ENCODE measurements at places on chromosomes 7 and 10.

GRCh38 chr7:1310936-1311335 is 78.3 kb downstream of the UNCX start:
- no peak for DNase-seq

GRCh38 chr7:55550010-55550663 is 22.2 kb downstream of the VOPP1 start:
- DNase-seq, result no peak

DNA sequence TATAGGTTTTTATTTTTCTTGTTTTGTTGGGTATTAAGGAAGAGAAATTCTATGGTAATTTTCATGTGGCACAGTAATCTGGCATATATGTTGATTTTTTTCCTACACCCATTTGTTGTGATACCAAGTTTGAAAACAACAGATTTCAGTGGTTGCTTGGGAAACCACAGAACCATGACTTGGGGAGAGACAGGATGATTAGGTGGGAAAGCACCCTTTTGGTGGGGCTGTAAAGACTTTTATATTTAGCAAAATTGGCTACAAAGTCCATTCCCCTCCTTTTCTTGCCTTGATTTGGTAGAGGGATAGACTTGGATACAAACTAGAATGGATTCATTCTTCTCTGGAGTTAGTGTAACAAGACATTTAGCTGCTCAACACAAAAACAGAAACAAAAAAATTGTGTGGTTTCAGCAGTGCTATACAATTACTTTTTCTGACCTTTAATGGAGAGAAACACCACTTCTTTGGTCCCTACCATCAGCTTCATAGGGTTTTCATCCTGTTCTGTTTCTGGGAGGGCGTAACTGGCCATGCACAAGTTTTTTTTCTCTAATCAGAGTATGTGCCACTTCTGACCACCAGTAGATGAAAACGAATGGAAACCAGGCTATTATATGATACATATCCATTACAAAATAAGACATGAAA is 52.7 kb downstream of the FIGNL1 start:
- DNase-seq, result no peak

- DNase-seq, result no peak
These were observed 34.4 kb upstream of the CUL1 start for GRCh38 chr7:148664324-148664723.

DNA sequence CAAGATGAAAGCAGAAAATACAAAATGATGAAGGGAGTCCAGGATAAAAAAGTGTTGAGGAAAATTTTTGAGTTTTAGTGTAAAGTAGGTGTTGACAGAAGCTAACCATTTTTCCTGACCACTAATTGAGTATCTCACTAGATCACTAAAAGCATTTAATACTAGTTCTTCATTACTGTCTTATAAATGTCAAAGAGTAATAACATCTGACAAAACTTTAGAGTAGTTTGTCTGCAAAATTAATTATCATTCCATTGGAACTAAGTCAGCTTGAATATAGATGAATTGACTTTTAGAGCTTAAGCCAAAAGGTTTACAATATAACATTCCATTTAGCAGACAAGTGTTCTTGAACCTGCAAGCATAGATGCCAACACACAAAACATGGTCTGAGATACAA is 232.9 kb downstream of the FOXP2 start:
- DNase-seq, result no peak

- no peak for DNase-seq
These were observed 58.7 kb downstream of the CREB3L2 start for GRCh38 chr7:137943132-137943551.

GRCh38 chr10:132016514-132016913 is 34.8 kb upstream of the BNIP3 start:
- no peak for DNase-seq

GRCh38 chr10:12993595-12993994 is 7.9 kb downstream of the CCDC3 start:
- no peak for DNase-seq

DNA sequence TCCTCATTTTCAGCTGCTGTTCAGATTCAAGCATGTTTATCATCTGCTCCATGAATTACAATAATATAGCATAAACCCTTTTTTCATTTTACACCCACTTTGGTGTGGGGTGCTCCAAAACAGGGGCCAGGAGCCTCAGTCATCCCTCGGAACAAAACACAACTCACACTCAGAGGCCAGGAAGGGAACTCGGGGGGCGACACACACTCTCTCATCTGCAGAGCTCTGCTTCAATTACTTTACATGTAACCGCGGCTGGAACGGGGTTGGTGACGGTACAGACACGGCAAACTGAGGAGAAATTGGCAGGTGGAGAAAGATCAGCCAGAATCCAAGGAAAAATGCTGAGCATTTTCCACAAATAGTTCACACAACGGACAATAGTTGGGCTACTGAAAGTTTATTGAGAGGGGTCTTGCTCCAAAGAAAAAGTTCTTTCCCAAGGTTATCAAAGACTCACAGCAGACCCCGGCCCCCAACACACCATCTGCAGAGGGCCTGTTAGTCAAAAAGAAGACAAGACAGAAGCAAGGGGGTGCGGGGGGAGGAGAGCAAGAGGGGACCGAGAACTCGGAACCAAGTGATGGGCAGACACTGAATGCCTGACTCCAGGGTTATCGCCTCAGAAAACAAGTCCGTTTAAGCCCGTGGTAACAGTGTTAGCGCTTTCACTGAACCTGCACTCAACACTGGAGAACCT is 20.5 kb downstream of the DIP2C start:
- DNase-seq, result no peak

GRCh38 chr7:77971726-77972125 is 173.2 kb downstream of the PHTF2 start:
- no peak for DNase-seq

GRCh38 chr7:111132833-111133232 is 41.9 kb downstream of the LRRN3 start:
- DNase-seq, result no peak

DNA sequence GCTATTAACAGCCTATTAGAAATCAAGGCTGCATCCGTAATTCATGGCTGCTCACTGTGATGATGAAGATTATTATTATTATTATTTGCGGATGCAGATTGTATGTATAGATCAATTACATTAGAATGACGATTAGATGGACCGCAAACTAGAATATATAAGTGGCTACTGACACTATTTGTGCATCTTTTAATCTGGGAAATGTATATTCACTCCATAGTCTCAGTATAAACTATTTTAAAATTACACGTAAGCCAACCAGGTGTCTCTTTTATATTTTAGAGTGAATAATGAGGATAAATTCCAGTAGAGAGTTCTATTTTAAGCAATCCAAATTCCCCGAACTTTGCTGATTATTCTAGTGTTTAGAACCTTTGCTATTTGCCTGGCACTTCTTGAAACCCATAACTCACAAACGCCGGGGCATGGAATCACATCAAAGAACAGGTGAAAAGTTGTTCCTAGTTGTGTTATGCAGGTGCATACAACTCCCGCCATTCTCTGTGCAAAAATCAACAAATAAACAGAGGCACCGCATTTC is 509 bp upstream of the ING3 start:
- DNase-seq, result no peak

- DNase-seq, result no peak
These were observed 184.6 kb upstream of the TPK1 start for GRCh38 chr7:145020454-145020853.

- no peak for DNase-seq
These were observed 28.6 kb downstream of the FAM13C start for GRCh38 chr10:59333701-59334100.

DNA sequence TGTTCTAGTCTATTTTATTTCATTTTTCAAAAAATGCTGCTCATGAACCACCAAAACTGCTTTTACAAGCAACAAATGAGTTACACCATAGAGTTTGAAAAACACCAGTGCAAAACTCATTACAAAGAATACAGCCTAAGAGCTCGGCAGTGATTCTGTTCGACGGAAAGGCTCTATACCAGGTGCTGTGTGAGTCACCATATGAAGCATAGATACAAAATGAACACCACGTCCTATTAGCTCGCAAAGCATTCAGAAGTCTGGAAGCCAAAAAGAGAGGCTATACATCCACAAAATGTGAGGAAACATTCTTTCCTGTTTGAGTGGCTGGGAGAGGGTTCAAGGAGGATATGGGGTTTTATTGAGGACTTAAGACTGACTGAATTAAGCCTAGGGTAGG is 136.1 kb downstream of the ATE1 start:
- DNase-seq, result no peak

DNA sequence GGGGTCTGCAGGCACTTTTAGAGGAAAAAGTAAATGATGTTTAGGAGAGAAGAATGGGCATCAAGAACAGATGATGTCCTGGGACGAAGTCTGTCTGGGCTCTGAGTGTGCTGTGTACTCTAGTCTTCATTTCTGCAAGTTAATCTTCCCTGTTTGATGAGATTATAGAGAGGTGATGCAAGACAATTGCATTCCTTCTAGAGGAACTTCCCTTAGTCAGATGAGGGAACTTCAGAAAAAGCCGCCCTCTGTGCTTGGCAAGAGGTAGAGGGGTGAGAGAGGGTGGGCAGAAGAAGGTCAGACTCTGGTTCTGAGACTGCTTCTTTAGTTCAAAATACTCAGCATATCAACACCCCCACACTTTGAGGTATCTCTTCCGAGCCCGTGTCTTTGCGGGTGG is 797.9 kb downstream of the LRMDA start:
- DNase-seq, result no peak

- DNase-seq, result no peak
These were observed 76.4 kb downstream of the FRMD4A start for GRCh38 chr10:14254368-14254767.

DNA sequence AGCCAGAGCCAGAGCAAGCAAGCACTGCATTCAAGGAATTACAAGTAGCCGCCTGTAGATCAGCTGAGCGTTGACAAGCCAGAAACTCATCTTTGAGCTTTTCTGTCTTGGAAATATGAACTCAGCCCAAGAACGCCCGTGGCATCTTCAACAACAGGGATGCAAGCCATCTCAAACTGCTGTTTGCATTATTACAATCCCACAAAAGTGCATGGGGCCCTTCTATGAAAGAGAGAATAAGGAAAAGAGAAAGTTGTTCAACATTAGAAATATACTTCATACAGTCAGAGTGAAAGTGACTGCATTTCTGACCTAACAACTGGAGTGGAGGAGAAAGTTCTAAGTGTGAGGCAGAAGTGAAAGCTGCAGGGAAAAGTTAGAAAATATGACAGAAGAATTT is 6.5 kb downstream of the SGCE start:
- DNase-seq, result no peak

DNA sequence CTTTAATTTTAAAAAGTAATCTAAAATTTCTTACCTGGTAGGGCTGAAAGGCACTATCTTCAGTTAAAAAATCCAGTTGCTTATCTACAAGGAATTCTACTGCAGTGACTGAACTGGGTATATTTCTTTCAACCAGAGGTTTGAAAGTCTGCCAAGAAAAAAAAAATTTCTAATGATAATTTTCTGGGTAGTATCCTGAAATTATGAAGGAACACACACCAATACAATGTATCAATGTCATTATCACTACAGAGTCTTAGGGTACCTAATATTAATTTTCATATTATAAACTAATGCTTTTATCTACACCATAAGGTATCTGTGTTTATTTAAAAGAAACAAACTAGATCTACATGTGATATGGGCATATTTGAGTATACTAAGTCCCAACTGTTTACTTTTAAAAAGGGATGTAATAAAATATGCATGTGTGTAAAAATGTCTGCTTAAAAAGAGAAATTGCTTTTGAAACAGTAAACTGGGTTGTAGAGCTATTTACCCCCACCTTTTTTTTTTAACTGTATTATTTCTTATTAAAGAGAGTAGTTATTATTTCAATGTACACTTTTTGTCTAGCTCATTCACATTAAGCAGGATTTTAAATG is 131.6 kb downstream of the NRBF2 start:
- DNase-seq, result no peak

- no peak for DNase-seq
These were observed 9.3 kb upstream of the COBL start for GRCh38 chr7:51325908-51326307.

DNA sequence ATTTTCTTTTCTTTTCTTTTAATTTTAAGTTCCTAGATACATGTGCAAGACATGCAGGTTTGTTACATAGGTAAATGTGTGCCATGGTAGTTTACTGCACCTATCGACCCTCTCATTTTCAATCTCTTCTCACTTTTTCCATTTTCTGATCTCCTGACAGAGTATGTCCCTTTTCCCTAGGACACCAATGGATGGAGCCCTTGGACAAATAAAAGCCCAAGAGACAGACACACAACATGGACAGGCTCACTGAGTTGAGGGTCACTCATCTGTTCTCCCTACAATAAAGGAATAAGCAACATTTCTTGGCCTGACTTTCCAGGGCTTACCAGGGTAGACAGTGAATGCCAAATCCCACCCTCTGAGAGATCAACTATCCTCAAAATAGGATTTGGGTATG is 15.2 kb upstream of the UBE2D1 start:
- DNase-seq, result no peak

DNA sequence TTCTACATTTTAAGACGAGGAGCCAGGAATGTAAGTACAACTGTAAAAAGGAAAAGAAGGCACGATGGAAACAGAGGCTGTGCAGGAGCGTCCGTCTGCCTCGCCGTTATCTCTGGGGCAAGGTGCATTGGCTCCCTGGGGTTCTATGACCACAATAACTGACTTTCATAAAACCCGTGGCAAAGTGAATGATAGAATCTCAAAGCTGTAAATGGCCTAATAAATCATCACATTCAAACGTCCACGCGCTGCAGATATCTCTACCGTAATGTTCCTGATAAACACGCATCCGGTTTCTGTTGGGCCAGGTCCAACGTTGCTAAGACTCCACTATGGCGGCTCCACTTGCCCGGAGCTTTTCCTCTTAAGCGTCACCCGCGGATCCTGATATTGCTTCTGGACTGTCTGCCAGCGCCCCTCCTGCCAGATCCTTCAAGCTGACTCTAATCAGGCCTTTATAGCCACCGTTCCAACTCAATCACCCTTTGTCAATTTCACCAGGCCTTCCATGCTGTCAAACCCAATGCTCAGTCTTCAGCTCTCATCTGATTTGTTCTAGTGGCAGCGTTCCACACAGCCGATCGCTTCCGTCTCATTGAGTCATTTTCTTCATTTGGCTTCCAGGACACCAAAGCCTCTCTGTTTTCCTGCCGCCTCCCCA is 265.6 kb upstream of the FOXK1 start:
- no peak for DNase-seq

- no peak for DNase-seq
These were observed 512.5 kb downstream of the REEP3 start for GRCh38 chr10:64033711-64034110.

GRCh38 chr7:129612112-129613015 is 844 bp downstream of the NRF1 start:
- DNase-seq, result no peak

DNA sequence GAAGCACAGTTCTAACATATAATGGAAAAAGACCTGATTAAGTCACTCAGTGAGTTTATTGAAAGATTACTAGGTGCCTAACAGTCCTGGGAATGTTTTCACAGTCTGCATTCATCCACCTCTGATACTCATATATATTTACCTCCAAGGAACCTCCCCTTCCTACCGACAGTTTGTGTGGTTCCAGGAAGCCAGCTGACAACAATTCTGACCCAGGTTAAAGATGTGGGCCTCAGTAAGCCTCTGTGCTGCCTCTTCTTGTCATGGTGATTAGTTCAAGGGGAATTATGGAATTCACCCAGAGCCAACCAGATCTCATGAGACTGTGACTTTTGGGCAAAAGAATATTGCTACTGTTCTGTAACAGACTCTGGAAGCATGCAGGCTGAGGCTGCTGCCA is 186.8 kb downstream of the NXPH1 start:
- DNase-seq, result no peak

Measured in H9 (cell line).